Skeletal muscle tissue (tissue), 5 donors: ENCODE measurements at places on chromosomes 4 and X. TPM values are rescaled to one million over a fixed set of nuclear protein-coding genes. Genes with fewer than 3 reads are reported as not detected.

Gene TMPRSS11B
- total RNA-seq: not detected

Gene ADH4
- under 0.01 TPM for total RNA-seq

Gene KCND1
- total RNA-seq: 0.52 TPM

Gene CRLF2
- 0.52 TPM for total RNA-seq

Gene TSPAN6
- 36.0 TPM for total RNA-seq

Gene MAGEA4
- not detected for total RNA-seq
